Fibroblast of mammary gland (primary cell): ENCODE measurements at places on chromosomes 2 and 18.
A peak's percentile ranks its signal among the peaks of the same experiment; 100 is the strongest.

- no peak for DNase-seq
Measured at GRCh38 chr2:231373786-231374349, 21.6 kb upstream of the B3GNT7 start.

DNA sequence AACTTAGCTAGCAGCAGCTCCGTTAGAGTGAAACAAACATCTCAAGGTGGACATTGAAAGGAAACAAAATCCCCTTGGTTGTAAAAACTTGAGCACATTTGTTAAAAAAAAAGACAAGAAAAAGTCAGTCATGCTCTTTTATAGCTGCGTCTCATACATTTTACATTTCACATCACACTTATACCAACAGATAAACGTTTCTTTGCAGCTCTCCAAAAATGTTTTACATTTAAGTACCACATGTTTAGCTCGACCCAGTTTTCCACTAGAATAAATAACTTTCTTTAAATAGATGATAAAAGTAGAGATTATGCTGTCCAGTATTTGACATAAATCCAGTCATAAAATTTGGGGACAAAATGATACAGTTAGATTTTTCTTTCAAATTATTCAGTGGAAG is 297.0 kb upstream of the ST6GAL2 start:
- no peak for DNase-seq

DNA sequence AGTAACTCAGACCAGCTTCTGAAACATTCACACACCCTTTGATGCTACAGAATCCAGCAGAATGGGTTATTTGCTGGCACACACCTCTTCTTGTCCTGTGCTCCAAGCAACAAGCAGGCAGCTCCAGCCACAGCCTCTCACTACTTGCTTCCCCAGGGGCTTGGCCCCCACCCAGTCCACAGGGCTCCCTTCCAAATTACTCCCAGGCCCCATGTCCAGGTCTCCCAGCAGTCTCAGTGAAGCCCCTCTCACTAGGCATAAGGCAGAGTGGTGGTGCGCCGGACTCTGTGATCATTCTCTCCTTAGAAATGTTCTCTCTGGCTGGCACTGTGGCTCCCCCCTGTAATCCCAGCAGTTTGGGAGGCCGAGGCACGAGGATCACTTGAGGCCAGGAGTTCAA is 25.9 kb downstream of the ITM2C start:
- no peak for DNase-seq

- DNase-seq, result no peak
Measured at GRCh38 chr18:34522603-34523002, 187.5 kb upstream of the DTNA start.

- no peak for DNase-seq
Measured at GRCh38 chr18:523561-523960, 23.1 kb upstream of the COLEC12 start.

- DNase-seq, result peak; percentile 81
Measured at GRCh38 chr2:145874466-145874865, 1354.5 kb upstream of the ZEB2 start.

- no peak for DNase-seq
Measured at GRCh38 chr18:8262221-8262620, 347.0 kb upstream of the RAB12 start.
